ENCODE measurements at places on chromosomes 16 and 17. TPM values are rescaled to one million over a fixed set of nuclear protein-coding genes. Genes with fewer than 3 reads are reported as not detected.

FSCN2 gene
- 2.4 TPM for polyA plus RNA-seq

ADGRG3 gene
- 1.1 TPM for polyA plus RNA-seq

ZNF205 gene
- 17.5 TPM for polyA plus RNA-seq

HEATR9 gene
- 0.17 TPM for polyA plus RNA-seq

ZNF75A gene
- polyA plus RNA-seq = 65.3 TPM

DPEP3 gene
- polyA plus RNA-seq = not detected

FOXO3B gene
- 5.8 TPM for polyA plus RNA-seq

SOX8 gene
- 4.1 TPM for polyA plus RNA-seq

EVI2A gene
- polyA plus RNA-seq = 1.9 TPM

UMOD gene
- polyA plus RNA-seq = 0.18 TPM

TNP2 gene
- not detected for polyA plus RNA-seq

MT1H gene
- 2.2 TPM for polyA plus RNA-seq

FTSJ3 gene
- 88.5 TPM for polyA plus RNA-seq

FA2H gene
- polyA plus RNA-seq = 7.1 TPM

DNA sequence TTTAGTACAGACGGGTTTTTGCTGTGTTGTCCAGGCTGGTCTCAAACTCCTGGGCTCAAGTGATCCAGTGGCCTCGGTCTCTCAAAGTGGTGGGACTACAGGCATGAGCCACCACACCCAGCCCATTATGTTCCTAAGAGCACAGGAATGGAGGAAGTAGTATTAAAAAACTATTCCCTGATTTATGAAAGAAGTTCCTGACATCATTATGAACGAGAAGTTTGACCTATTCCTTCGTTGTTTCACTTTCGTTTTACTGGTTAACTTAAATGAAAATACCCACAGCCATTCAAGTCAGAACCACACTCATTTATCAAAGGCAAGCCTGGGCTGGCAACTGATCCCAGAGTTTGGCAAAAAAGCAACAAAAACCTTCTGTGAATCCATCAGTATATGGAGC is 13.5 kb upstream of the CBX4 start:
- no peak for DNase-seq

- no peak for DNase-seq
These were observed 8.9 kb upstream of the LGALS9 start for GRCh38 chr17:27621942-27622559.

DNA sequence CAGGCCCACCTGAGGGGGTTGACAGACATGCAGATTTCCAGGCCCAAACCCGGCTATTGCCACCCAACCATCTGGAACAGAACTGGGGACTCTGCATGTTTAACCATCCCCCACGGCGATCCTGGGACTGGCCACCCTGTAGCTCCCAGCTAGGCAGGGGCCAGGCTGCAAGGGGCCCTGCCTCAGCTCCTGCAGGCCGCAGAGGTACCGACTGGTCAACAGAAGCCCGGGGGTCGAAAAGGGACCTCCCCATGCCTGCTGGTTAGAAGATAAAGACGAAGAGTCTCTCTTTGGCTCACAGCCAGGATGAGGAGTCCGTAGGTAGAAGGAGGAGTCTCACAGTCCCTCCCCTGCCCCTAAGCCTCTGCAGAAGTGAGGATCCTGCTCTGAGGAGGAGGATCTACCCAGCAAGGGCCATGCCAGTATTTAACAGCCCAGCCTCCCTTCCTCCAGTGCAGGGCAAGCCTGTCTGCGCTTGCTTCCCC is 223.4 kb upstream of the TNRC6C start:
- DNase-seq = no peak

DNA sequence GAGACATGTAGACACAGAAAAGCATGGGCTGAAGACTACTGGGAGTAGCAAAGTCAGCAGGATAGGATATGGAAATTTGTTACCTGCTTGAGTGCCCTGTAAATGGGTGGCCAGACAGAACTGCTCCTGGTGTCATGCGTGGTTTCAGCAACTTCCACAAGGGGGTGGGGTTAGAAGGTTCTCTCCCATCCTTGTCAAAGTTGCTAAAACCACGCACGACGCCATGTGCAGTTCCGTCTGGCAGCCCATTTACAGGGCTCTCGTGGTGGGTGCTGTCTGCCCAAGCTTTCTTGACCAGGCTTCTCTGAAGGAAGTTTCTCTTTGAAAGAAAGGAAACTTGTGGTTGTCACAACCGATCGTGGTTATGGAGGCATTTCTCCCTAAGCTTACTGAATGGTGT is 6.9 kb upstream of the DBNDD1 start:
- DNase-seq = no peak

- DNase-seq = no peak
These were observed 647.0 kb downstream of the MAF start for GRCh38 chr16:78953526-78953925.

- no peak for DNase-seq
These were observed 387.5 kb upstream of the GOT2 start for GRCh38 chr16:59121411-59122261.

DNA sequence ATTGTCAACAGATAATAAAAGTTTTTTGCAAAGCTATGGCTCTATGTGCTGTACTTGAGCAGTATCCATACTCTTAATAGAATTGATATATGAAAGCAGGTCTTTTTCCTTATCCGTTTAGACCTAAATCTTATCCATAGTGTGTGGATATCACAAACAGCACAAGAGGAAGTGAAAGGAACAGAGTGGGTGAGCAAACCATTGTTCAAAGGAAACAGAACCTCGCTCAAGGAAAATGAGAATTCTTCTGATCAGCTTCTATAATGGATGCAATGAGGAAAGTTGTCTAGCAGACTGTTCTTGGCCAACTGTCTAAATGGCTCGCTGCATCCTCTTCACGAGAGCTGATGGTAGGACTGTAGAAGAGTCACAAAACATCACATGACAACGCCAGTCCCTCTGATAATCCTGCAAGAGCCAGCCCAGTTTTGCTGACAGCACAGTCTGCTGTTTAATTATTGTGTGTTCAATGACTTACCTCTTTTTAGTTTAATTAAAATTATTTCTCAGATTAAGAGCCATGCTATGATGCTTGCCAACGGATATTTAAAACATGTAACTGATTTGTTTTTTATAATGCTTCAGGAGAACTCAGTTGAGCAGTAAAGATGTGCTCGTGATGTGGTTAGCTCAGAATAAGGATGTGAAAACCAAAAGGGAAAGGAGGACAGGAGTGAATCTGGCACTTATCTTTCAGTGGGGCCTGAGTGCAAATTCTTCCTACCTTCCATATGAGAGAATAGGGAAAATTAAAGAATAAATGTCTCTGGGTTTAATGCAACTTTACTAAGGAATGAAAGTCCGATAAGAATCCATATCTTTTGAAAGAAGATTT is 38.5 kb downstream of the WWOX start:
- DNase-seq = no peak

GRCh38 chr16:72443809-72444208 is 271.9 kb upstream of the PMFBP1 start:
- no peak for DNase-seq

- DNase-seq = no peak
These were observed 213.0 kb downstream of the HS3ST3B1 start for GRCh38 chr17:14513835-14514234.

- DNase-seq = no peak
These were observed 11.5 kb upstream of the KRT10 start for GRCh38 chr17:40833882-40834281.

DNA sequence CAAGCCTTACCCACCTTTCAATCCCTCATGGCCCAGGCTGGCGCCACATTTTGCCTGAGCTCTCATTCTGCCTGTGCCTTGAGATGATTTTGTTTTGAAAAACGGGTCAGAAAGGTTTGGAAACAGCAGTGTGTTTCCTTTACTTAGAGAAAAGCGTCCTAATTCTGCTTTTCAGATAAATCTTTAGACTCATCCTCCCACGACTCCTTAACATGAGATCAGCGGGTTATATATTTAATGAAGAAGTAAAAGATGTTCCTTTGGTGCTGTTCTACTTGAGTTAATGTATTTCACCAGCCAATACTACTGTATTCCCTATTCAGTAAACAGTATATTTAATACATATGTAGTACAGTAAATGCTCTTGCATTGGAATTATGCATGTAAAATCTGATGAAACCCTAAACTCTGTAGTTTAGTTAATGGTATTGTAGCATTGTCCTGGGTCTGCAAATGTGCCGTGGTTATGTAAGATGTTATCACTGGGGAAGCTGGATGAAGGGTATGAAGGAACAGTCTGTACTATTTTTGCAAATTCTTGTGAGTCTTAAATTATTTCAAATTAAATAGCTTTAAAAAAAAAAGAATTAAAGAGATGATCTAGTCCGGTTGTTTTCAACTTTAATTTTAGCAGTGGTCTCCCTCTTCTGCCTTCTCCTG is 199.4 kb upstream of the CACNG5 start:
- DNase-seq = no peak

- DNase-seq = no peak
These were observed 162.8 kb downstream of the IRF8 start for GRCh38 chr16:86061721-86062120.

GRCh38 chr16:78306361-78306760 is 206.9 kb downstream of the WWOX start:
- DNase-seq = no peak

DNA sequence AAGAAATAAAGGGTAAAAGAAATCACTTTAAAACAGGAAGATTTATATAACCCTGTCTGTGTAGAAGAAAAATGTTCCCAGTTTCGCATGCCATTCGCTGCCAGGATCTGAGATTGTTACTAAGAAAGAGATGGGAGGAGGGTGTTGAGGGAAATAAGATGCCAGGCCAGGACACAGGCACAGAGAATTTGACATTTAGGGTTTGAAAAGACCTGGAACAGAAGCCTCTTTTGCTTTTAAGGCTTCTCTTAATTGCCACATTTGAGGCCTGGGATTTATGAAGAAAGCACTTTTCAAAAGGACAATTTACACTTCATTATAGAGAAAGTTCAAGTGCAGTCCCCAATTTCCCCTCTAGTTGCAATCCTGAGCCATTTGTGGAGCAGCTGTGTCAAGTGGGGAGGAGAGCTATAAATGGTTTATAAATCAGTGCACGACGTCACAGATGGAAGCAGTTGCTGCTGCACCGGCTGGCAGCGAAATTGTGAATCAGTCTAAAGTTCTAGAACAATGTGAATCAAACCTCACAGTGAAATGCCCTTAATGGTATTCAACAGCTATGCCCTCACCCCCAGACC is 26.5 kb upstream of the C16orf87 start:
- DNase-seq = peak; percentile 56

GRCh38 chr16:67676939-67677338 is 10.3 kb downstream of the C16orf86 start:
- no peak for DNase-seq

- no peak for DNase-seq
These were observed 704 bp downstream of the ASIC2 start for GRCh38 chr17:33292201-33292980.

GRCh38 chr16:78591682-78592103 is 492.2 kb downstream of the WWOX start:
- DNase-seq = no peak

DNA sequence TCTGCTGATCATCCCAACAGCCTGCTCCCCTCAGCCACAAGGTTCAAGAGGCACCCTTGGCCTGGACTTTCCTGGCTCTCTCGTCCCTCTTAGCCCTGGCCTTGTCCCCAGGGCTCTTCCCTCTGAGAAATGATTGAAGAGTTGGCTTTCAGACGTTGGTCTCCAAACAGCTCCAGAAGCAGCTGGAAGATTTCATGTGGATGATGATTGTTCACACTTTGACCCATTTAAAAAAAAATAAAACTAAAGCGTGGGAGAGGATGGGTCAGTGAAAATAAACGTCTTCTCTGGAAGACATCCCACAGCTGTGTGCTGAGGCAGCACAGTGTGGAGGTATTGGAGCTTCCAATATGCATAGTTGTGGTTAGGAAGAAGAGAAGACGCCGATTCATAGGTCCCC is 54.7 kb upstream of the CDH11 start:
- DNase-seq = peak; percentile 84

GRCh38 chr16:897200-897543 is 73.6 kb downstream of the LMF1 start:
- DNase-seq = no peak

GRCh38 chr17:56436142-56436541 is 157.4 kb upstream of the NOG start:
- no peak for DNase-seq

- DNase-seq = no peak
These were observed 1058.3 kb upstream of the RBFOX1 start for GRCh38 chr16:6274351-6274750.

DNA sequence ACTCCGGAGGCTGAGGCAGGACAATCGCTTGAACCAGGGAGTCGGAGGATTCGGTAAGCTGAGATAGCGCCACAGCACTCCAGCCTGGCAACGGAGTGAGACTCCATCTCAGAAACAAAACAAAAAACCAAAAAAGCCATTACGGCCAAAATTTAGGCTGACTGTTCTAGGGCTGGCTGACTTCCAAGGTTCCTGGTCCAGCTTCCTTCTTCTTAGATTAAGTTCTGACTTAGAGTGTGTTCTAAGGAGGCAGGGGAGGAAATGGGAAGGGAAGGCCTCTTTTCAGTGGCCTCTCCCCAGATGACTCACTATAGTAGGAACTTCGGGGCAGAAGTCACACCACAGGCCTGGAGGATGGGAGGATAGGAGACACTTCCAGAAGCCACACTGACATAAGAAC is 27.7 kb upstream of the CLEC18B start:
- DNase-seq = peak; percentile 74

GRCh38 chr17:49191409-49191916 is 18.9 kb downstream of the GNGT2 start:
- no peak for DNase-seq

DNA sequence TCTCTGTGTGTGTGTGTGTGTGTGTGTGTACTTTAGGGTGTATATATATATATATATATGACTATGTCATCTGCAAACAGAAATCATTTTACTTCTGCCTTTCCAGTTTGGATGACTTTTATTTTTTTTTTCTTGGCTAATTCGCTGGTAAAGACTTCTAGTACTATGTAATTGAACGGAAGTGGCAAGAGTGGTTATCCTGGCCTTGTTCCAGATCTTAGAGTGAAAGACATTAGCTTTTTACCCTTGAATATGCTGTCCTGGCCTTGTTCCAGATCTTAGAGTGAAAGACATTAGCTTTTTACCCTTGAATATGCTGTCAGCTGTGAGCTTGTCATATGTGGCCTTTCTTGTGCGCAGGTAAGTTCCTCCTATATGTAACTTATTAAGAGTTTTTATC is 72.7 kb upstream of the MYOCD start:
- DNase-seq = no peak

DNA sequence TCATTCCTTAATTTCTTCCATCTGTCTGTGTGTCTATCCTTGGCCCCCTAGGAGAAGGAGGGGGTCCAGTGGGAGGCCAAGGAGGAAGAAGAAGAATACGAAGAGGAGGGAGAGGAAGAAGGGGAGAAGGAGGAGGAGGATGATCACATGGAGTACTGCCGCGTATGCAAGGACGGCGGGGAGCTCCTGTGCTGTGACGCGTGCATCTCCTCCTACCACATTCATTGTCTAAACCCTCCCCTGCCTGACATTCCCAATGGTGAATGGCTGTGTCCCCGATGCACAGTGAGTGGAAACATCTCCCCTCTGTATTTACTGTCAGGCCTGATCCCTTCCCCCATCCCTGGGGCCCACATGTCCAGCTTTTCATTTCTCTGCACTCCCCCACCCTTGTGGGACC is 6.3 kb downstream of the CHD3 start:
- DNase-seq = no peak

- no peak for DNase-seq
These were observed 1.7 kb downstream of the MYOCD start for GRCh38 chr17:12667299-12667958.

All from left lung (tissue), 14 donors.